Frontal cortex (tissue), 4 donors: ENCODE measurements at places on chromosomes 5 and 9. TPM values are rescaled to one million over a fixed set of nuclear protein-coding genes. Genes with fewer than 3 reads are reported as not detected.

- DNase-seq, result no peak
Measured at GRCh38 chr9:13278023-13278367, 1.5 kb downstream of the MPDZ start.

- DNase-seq, result no peak
Measured at GRCh38 chr5:127785098-127785927, 82.1 kb downstream of the CCDC192 start.

- no peak for DNase-seq
Measured at GRCh38 chr5:174801798-174802197, 77.4 kb downstream of the MSX2 start.

GRCh38 chr5:133818031-133818431 is 150.4 kb downstream of the C5orf15 start:
- DNase-seq, result no peak

Gene BTNL8
- not detected for total RNA-seq

Gene PDE8B
- total RNA-seq, result 7.3 TPM

Gene CBY3
- not detected for total RNA-seq
